Activated CD4-positive, alpha-beta T cell treated with anti-CD3 and anti-CD28 coated beads, Interleukin-10, Interleukin-2, amounts not matched to agents 100 ng/mL and 50 ng/mL, durations not matched to agents 16 hours and 8 hours (primary cell): ENCODE measurements at places on chromosomes 6 and 20.

DNA sequence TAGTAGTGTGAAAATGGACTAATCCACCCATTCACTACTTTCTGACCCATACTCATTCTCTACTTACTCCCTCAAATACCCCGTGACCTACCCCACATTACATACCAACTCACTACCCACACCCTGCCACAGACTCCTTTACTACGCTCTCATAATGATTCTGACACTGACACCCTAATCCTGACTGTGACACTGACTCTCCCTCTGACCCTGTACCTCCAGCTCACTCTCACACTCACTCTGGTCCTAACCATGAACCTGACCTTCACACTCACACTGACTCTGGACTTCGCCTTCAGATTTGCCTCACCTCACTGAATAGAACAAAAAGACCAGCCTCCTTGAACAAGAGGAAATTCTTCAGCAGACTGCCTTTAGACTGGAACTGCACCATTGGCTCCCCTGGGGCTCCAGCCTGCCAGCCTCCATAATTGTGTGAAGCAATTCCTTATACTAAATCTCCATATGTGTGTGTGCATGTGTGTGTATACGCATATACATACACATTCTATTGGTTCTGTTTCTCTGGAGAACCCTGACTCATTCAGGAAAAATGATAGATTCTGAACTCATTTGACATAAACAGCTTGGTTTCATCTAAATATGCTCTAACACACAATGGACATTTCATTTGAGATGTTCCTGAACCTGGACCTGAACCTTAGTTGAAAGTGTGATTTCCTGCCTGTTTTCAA lies 10.5 kb upstream of the ZNF343 start:
- DNase-seq, result no peak

- no peak for DNase-seq
Observed at GRCh38 chr6:49988900-49989299, 19.5 kb upstream of the DEFB113 start.

DNA sequence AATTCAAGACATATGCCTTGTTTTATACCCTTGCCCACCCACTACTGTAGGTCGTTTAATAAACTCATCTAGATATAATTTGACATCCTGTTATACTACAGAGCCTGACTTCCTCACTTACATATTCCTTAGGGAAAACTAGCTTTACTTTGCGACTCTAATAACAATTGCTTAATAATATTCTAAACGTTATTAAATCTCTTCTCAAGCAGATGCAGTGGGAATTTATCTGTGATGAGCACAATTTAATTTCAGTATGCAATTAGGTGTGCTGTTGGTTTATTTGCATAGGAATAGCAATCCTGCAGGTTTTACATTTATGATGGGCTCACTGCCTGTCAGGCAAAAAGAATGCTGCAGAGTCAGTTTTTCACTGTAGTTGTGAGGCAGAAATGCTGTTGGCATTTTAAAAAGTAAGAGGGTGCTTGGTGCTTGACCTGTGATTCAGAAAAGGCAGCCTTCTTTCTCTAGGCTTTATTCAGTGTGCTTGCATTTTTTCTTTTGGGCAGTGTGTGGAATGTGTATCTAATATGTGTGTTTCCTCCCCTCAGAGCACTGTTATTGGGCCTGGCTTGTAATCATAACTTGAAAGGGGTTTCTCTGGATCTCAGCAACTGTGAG lies 152.3 kb upstream of the SCGN start:
- no peak for DNase-seq

DNA sequence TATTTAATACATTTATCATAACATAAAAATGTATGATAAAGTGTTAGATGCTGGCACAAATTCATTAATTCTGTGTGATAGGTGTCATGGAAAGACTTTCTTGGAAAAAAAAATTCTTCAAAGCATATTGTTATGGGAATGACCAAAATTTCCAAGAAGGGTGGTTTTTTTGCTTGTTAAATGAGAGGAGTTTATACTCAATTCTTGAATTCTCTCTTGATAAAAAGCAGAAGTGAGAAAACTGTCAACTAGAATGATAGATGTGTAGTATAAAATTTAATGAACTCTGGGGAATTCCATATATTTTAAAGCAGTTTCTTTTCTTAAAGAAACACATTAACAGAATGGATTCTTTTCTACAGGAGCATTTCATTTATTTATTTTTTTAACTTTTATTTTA lies 62.0 kb upstream of the SNAP91 start:
- DNase-seq, result no peak
